Neuronal stem cell (in vitro differentiated cells): ENCODE measurements at places on chromosomes 3 and 15.

DNA sequence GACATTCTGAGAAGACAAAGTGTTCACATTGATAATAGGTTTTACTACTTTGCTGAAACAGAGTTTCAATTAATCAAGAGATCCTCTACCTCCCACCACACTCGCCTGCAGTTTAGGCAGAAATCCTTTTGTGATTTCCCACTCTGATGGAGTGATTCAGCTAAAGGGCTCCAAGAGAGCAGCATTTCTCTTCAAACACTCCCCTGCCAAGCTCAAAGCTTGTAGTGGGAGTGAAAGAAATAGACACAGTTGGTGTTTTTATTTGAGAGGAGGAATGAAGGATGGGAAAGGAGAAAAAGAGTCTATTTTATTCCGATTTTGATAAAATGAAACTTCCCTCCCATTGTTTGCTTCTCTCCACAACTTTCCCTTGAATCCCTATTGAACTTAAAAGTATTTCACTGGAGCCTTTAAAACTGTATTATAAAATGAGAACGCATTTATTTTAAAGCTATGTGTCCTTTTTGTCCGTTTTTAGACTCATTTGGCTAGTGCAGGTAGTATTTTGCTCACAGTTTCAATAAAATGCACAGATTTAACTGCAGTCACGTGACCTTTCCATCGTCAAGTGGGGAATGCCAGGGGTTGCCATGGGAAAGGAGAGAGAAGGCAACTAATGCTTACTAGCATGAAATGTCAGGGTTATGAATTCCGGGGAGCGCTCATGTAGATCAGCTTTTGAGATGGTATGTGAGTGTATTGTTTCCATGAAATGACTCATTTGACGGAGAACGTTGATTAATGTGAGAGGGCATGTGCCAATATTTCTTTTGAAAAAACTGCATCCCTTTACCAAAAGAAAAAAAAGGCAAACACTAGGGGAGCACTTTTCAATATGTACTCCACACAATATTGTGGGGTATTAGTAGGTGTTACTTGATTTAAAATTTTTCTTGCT lies 7.7 kb upstream of the OSBPL11 start:
- DNase-seq: no peak

GRCh38 chr3:72698154-72698917 lies 149.9 kb downstream of the SHQ1 start:
- no peak for DNase-seq

- DNase-seq: no peak
Measured at GRCh38 chr15:44813231-44813630, 76.9 kb downstream of the TRIM69 start.

- peak; percentile 36 for DNase-seq
Measured at GRCh38 chr15:94411285-94411684, 179.9 kb downstream of the MCTP2 start.

- DNase-seq: no peak
Measured at GRCh38 chr3:142218703-142219102, 6.7 kb downstream of the GK5 start.

DNA sequence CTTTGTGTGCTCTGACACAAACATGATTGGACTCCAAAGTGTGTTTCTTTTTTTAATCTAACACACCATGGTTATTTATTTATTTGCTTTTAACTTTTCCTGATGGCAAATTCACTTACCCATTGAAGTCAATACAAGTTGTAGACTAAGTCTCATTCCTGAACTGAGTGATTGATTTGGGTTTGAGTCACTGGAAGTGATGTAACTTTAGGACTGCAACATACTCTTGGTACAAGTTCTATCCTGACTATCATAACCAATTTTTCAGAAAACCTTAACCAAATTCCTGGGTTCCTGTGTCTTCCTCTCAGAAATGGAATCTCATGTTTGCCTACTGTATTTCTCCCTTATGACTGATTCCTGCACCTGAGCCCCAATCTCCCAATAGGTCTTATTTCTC lies 590.0 kb upstream of the ROBO1 start:
- DNase-seq: no peak

- DNase-seq: no peak
Measured at GRCh38 chr3:160725338-160725737, 30.7 kb upstream of the PPM1L start.

DNA sequence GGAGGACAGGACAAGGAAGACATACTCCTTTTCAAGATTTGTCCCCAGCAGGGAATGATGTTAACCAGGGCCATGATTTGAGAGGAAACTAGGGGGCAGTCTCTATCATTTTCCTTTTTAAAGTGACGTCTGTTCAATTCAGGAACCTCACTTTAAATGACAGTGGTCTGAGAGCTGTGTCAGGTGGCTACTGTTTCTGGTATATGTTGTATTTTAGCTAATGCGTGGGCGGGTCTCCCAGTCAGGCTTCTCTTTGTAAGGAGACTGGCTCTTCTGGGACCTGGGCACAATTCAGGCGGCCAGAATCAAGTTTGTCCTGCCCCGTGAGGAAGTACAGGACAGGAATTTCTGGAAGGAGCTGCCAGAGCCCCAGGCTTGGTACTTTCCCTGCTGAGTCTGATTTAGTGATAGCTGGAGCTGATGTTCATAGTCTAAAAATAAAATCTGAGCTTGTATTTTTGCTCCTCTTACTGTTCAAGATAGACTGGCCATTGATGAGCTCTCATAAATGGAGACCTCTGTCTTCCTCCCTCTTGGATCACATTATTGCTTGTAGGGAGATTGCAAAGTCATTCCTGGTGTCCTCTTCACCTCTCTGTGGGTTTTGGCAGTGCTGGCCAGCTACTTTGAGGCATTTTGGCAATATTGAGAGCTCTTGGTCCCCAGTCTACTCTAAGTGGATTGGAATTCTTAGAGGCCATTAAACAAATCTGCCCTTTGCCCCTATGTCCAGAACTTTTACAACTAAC lies 25.6 kb downstream of the SQOR start:
- DNase-seq: no peak

- DNase-seq: no peak
Measured at GRCh38 chr3:172877011-172877410, 126.5 kb downstream of the ECT2 start.

DNA sequence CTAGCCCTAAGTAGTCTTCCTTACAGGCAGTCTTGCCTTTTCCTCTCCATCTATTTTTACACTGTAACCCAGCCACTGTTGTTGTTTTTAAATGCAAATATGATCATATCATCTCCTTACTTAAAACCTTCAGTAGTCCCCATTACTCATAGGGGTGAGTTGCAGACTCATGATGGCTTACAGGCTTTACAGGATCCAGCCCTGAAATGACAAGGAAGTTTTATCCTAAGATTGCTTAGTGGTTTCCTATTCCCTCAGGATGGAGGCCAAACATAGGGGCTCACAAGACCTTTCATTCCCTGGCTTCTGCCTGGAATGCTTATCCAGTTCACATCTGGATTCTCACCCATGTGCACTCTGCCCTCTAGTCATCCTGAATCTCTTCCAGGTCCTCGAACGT lies 27.7 kb upstream of the PCOLCE2 start:
- no peak for DNase-seq

- no peak for DNase-seq
Measured at GRCh38 chr3:189626286-189626685, 4.9 kb upstream of the TP63 start.

- no peak for DNase-seq
Measured at GRCh38 chr3:129758785-129759320, 134.7 kb downstream of the TMCC1 start.

- no peak for DNase-seq
Measured at GRCh38 chr3:73108750-73109149, 47.3 kb downstream of the EBLN2 start.

- DNase-seq: no peak
Measured at GRCh38 chr3:38460377-38461270, 6.9 kb downstream of the ACVR2B start.

- DNase-seq: no peak
Measured at GRCh38 chr3:170180079-170180907, 1.2 kb downstream of the PHC3 start.

GRCh38 chr3:180040966-180041365 lies 4.2 kb upstream of the PEX5L start:
- no peak for DNase-seq

DNA sequence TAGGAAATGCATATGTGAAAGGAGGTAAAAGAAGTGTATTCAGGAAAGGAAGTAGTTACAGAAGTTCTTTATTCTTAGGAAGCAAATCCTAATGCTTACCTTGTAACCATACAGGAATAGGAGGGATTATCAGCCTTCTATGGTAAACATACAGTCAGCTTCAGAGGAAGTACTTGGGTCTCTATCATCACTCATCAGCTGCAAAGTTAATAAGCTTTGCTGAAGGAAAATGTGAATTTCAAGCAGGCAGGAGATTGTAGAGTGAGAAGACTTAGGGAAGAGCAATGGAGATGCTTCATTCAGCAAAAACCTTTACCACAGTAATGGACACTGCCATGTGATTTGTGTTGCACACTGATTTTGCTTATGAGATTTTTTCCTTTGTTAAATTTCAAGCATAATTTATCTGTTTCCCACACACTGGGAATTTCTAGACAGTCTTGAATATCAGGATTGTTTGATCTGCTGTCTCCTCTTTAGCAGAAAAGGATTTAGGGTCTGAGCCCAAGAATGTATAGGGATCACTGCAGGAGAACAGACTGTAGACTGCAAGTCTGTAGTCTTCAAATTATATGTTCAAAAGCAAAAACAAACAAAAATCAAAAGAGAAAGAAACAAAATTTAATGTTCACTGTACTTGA lies 150.8 kb downstream of the ZNF609 start:
- DNase-seq: no peak

- DNase-seq: no peak
Measured at GRCh38 chr3:49416867-49417266, 4.6 kb downstream of the TCTA start.

GRCh38 chr3:134363381-134363755 lies 10.9 kb downstream of the AMOTL2 start:
- DNase-seq: no peak

GRCh38 chr3:111081008-111081545 lies 9.5 kb downstream of the NECTIN3 start:
- no peak for DNase-seq

GRCh38 chr3:142618917-142619461 lies 22.8 kb downstream of the PLS1 start:
- DNase-seq: no peak

DNA sequence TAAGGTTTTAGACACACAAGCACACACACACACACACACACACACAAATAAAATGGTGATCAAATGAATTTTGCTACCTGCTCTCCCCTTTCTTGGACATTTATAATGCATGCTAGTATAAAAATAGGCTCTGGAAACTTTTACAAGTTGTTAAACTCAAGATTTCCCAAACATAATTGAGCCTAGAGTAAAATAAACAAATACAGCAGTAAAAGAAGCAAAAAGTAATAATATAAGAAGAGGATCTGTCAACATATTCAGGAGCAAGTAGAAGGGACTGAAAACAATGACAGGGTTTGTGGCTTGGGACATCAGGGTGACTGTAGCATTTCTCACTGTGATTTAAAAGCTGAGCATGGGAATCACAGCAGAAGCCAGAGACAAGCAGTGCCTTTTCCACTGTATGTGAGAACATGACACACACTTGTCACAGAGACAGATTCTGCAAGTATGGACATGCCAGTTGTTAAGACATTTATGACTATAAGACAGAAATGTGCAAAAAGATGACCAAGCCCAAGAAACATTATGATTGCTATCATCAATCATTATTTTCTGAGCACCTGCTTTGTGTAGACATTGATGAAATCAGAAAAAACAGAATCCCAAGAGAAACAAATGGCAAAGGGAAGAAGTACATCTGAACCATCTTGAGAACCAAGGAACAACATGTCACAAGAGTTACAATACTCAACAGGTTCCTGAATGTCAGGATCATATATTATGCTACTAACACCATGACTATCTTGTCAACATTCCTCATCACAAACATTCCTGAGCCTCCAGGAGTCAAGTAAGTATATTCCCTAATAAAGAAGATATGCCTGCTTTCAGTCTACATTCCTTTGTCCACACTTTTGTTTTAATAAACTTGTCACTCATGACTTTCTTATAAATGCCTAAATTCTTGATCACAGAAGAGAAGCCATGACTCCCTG lies 7.1 kb downstream of the THRB start:
- DNase-seq: no peak

- DNase-seq: no peak
Measured at GRCh38 chr3:186534113-186534669, 10.0 kb downstream of the CRYGS start.

- DNase-seq: no peak
Measured at GRCh38 chr3:85258326-85258725, 299.5 kb downstream of the CADM2 start.

DNA sequence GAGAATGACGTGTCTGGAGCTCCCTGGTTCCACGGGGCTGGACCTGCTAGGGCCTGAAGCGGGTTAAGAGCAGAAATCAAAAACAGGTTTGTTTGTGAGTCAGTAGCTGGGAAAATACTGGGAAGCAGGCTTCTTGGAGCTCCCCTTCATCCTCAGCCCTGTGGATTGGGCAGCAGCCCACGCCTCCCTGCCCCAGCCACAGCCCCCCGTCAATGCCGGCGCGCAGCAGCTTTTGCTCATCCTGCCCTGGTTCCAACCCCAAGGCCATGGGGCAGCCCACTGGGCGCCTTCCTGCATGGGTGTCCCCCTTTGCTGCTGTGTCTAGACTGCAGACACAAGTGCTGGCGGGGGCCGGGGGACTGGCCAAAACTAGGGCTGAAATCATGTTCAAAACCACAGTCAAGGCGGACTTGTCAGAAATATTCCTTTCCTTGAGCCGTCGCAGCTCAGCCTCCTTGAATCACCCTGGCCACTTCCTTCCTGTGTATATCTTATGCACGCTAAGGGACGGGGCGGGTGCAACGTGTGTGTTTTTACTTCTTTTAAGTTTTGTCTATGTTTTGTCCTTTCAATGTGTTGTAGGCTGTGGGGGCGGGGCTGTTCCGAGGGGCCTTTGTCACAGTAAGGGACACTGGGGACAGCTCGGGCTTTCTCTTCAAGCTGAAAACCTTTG lies 108.1 kb downstream of the KLF13 start:
- no peak for DNase-seq

- no peak for DNase-seq
Measured at GRCh38 chr3:100419406-100419805, 18.1 kb downstream of the LNP1 start.

GRCh38 chr3:66574091-66574490 lies 73.3 kb upstream of the LRIG1 start:
- DNase-seq: no peak

DNA sequence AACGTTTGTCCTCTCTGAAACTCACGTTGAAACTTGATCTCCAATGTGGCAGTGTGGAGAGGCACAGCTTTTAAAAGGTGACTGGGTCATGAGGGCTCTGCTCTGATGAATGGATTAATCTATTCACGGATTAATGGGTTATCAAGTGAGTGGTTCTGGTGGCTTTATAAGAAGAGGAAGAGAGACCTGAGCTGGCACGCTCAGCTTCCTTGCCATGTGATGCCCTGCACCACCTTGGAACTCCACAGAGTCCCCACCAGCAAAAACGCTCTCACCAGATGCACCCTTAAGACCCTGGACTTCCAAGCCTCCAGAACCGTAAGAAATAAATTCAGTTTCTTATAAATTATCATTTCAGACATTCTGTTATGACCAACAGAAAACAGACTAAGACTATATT lies 2.6 kb downstream of the PPP1R2 start:
- no peak for DNase-seq

- no peak for DNase-seq
Measured at GRCh38 chr15:40092256-40092978, 16.3 kb downstream of the BMF start.
